ENCODE measurements at places on chromosomes 12 and 14.
A peak's percentile ranks its signal among the peaks of the same experiment; 100 is the strongest.

- DNase-seq = no peak
Observed at GRCh38 chr12:128840862-128841468, 12.3 kb upstream of the GLT1D1 start.

GRCh38 chr14:21185491-21185890, 29.6 kb upstream of the OR5AU1 start:
- no peak for DNase-seq

DNA sequence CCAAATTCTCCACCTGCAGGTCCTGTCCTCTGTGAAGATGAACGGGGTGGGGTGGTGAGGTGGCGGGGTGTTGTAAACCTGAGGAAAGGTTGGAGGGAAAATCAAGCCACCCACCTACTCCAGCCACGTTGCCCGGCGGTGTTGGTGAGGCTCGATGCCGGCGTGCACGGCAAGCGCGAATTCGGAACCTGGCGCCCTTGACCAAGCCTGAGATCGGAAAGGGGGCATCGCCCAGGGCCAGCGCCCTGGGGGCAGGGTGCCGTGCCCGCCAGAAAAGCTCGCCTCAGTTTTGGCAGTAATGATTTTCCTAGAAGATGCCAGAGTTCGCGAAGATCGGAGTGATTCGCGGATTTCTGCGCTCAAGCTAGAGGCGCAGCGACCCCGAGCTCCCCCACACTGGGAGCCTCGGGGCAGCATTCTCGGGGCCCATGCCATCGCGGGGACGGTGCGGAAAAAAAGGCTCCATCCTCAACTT, 817 bp downstream of the STXBP6 start:
- DNase-seq = no peak

GRCh38 chr12:7108003-7108795, 815 bp downstream of the C1RL start:
- peak; percentile 87 for DNase-seq

Measured in GM20000 (cell line).